ENCODE measurements at places on chromosomes 2 and 18.

DNA sequence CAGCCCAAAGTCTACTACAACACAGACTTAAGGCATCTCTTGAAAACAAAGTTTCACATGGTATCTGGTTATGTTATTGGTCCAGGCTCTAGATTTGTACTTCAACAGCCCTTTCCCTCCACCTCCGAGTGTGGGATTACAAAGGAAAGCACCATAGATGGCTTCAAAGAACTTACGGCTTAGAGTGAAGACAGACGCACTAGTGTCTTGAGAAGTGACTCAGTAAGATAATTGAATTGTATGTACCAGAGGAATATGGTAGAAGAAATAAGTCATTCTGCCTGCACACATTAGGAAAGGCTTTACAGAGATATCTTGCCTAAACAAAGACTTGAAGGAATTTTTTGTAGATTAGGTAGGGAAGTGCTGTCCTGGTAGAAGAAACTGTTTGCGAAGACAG lies 392.3 kb upstream of the TNP1 start:
- no peak for DNase-seq

DNA sequence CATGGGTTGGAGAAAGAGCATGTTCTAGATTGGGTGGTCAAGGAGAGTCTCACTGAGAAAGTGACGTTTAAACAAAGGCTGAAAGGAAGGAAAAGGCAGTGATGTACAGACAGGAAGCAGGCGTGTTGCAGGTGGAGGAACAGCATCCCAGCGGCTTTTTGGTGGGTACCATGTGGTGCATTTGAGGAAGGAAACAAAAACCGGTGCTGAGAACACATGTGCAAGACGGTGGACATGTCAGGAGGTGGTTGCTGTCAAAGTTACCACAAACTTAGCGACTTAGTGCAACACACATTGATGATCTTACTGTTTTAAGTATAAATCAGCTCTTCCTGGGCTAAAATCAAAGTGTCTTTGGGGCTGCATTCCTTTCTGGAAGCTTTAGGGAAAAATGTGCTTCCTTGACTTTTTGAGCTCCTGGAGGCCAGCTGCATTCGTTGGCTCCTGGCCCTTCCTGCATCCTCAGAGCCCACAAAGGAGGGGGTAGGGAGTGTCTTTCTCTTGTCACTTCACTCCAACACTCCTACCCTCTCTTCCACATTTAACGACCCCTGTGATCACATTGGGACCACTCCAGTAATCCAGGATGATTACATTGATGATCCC lies 380.6 kb downstream of the FBXO15 start:
- DNase-seq: no peak

GRCh38 chr2:236553522-236553921 lies 16.1 kb upstream of the ACKR3 start:
- no peak for DNase-seq

DNA sequence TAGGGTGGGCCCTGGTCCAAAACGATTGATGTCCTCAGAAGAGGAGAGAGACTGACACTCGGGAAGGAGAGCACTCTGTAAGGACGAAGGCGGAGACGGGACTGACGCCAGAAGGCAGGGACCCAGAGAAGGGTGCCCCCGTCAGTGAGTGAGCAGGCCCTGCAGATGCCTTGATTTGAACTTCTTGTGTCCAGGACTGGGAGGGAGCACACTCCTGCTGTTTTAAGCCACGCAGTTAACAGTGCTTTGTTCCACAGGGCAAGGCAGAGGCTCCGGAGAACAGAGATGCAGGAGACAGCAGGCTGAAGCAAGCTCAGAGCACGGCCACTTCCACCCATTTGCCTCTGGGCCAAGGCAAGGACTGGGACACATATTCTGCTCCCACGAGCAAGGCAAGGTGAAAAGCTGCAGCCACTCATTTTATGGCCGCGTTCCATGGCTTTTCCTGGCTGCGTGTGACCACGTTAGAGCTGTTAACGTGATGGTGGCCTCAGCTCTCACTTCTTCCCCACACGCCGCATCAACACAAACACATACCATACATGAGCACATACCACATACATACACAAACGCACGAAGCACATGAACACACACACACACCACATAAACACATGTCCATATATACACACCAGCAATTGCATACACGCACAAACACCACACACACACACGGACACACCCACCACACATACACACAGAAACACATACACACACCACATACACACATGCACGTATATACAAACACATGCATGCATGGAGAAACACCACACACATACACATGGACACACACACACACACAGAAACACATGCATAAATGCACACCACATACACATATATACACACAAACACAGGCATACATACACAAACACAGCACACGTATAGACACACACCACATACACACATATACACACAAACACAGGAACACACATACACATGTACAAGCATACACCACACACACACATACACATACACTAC lies 521.0 kb upstream of the MYT1L start:
- no peak for DNase-seq

DNA sequence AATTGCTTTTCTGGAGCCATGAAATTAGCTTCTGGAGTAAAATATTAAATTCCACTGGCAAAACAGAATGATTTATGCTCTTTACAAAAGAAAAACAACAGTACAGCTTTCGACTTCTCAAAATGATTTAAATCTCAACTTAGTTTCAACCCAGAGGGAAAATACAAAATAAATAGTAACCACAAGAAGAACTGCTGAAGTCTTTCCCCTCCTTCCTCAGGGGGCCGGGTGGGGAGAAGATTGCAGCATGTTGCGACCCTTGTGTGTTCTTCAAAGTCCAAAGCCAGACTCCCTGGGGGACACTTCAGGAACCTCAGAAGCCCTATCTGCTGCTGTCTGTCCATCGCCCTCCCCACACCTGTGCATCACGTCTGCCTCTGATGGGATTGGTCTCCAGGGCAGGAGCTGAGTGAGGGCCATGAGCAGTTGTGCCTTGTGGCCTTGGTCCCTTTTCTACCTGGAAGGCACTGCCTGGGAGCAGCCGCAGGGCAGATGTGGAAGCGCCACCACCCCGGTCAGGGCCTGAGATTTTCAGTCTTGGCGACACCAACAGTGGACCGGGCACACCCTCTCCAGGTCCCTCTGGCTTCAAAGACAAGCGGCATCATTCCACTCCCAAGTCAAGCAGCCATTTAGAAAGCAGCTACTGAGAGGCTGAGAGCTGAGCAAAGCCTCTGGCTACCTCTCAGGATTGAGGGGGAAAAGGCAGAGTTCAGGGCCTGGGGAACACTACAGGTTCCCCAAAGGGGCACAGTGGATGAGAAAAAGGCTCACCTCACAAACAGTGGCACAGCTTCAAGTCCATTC lies 210.1 kb upstream of the RAB6C start:
- no peak for DNase-seq

- DNase-seq: no peak
These were observed 155.1 kb upstream of the SERPINE2 start for GRCh38 chr2:224194161-224194560.

DNA sequence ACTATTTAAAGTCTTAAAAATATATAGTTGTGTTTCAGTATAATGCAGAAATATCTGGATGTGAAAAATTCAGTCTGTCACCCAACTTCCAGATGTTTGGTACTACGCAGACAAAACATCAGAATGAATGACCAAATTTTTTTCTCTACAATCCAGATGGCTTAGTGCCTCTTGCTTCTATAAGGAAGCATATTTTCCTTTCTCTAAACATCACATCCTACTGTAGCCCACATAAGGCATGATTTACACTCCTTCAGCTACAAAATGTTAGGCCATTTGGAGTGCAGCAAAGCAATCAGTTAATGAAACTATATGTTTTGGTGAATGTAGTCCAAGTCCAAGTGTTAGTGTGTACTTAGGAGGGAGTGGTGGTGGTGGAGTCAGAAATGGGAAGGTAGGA lies 162.9 kb upstream of the SIX2 start:
- DNase-seq: no peak

DNA sequence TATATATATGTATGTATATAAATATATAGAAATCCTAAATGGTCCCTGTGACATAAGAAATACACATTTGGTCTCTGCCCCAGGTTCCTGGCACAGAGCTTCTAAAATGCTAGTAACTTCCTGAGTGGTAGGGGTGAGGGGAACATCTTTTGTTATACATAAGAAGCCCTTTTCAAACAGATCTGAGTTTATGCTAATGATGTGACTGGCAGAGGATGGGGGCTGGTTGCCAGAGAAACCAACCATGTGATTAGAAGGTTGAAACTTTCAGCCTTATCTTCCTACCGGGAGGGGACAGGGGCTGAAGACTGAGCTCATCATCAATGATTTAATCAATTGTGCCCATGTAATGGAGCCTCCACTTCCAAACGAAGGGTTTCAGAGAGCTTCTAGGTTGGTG lies 16.3 kb downstream of the MFSD2B start:
- DNase-seq: no peak

DNA sequence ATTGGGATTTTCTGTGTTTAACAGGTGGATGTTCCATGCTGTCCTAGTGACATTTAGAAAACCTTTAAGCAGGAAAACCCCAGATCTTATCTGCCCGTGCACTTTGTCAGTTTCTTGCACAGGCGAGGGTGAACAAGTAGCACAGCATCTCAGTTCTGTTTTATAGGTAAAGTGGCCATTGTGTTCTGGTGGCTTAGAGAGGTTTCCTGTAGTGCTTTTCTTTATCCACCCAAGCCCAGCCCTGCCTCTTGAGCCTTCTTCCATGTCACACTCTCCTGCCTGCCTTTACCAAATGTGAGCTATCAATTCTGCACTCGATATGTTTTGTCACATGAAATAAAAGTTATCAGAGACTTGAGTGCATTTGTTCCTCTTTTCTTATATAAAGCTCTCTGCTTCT lies 135.3 kb upstream of the NOSTRIN start:
- no peak for DNase-seq

GRCh38 chr2:98093611-98094010 lies 6.6 kb downstream of the VWA3B start:
- DNase-seq: no peak

DNA sequence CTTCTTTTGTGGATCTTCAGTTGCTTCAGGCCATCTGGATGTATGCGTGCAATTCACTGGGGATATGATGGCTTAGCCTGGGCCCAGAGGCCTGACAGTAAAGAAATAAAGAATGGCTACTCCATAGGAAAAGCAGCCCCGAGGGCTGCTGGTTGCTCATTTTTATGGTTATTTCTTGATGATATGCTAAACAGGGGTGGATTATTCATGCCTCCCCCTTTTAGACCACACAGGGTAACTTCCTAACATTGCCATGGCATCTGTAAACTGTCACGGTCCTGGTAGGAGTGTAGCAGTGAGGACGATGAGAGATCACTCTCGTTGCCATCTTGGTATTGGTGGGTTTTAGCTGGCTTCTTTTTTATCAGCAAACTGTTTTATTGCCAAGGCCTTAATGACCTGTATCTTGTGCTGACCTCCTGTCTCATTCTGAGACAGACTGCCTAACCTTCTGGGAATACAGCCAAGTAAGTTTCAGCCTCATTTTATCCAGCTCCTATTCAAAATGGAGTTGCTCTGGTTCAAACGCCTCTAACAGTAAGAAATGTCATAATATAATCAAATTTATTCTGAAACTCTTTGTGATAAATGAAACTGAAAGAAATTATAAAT lies 60.5 kb downstream of the DSEL start:
- DNase-seq: no peak

- DNase-seq: no peak
These were observed 171.4 kb downstream of the FSHR start for GRCh38 chr2:48982887-48983435.

- no peak for DNase-seq
These were observed 26.1 kb downstream of the SLC20A1 start for GRCh38 chr2:112671801-112672200.

DNA sequence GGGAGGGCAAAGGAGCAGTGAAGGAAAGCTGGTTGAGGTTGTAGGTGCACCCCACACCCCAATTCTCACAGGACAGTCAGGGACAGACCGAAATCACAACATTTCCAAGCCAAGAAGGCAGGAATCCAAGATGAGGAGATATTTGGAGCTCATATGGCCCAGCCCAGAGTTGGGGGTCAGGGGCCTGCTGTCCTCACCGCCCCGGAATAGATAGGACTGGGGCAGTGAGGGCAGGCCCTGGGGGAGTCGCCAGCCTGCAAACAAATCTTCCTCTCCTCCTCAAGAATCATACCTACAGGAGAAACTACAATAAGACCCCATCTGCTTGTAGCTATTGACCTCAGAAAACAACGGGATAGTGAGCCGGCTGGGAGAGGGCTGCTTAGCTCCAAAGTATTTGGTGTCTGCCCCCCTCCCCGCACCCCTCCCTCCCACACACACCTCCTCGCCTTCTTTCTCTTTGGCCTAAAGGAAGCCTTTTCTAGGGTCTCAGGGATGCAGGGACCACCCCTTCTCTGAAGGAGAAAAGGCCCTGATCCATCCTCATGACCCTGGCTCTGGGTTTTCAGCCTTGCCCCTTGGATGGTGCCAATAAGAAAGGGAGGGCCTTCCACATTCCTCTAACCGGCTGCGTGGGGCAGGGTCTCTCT lies 3.8 kb downstream of the EN1 start:
- no peak for DNase-seq

DNA sequence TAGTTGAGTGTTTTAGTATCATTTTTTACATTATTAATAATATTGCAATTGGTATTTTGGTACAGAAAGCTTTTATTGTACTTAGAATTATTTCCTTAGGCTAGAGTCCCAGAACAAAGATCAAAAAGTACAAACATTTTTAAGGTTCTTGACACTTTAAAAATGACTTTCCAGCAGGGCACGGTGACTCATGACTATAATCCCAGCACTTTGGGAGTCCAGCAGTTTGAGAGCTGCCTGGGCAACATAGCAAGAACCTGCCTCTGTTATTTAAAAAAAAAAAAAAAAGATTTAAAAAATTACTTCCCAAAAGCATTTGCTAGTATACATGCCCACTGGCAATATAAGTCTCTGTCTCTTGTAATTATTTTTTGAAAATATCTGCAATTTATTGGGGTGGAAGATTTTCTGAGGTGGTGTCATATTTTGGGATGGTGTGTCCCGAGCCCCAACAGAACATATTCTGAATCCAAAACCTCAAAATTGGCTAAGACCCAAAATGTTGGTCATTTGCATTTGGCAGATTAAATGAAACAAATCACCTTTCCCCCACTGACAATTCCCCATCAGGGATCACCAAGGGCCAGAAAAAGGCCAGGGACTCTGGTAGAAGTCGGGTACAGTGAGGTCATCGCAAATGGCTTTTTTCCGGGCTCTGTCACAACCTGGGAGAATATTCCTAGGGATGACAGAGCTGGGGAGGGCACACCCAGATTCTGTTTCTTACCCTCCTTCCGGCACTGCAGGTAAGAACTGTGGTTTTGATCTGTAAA lies 42.1 kb downstream of the NIFK start:
- no peak for DNase-seq

- DNase-seq: no peak
These were observed 42.0 kb downstream of the ZFP36L2 start for GRCh38 chr2:43184339-43184895.
